ENCODE measurements at places on chromosomes 1 and 21.

- no peak for DNase-seq
Observed at GRCh38 chr1:221457685-221458446, 284.0 kb downstream of the DUSP10 start.

- DNase-seq: no peak
Observed at GRCh38 chr1:17674726-17675500, 80.2 kb upstream of the ACTL8 start.

DNA sequence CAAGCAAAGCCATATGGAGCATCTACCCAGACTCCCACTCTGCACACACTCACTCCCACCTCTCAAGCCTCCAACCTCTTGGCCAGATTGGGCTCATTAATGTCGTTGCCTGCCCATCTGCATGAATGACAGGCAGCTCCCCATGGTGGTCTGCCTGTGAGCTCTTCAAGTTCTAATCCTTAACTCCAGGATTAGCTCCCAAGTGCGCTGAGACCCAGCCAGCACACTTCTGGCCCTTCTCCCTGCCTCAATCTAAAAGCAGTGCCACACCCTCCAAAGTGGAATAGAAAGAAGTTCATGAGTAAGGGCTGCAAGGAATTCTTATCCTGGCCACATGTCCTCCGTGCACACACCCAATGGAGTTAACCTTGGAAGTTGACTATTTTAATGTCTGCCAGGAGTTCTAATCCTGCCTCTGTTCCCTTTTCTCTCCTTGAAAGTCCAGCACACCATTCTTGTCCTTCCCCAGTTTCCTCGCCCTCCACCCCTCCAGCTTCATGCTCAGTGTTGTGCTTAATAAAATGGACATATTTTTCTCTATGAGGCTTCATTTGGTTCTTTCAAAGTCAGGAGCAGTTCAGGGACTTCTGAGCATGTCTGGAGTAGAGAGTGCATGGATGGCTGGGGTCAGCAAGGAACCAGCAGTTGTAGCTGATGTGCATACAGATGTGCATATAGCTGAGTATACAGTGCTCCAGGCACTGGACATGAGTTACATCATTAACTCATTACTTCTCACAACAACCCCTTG, 30.1 kb downstream of the CAMK1G start:
- DNase-seq: no peak

DNA sequence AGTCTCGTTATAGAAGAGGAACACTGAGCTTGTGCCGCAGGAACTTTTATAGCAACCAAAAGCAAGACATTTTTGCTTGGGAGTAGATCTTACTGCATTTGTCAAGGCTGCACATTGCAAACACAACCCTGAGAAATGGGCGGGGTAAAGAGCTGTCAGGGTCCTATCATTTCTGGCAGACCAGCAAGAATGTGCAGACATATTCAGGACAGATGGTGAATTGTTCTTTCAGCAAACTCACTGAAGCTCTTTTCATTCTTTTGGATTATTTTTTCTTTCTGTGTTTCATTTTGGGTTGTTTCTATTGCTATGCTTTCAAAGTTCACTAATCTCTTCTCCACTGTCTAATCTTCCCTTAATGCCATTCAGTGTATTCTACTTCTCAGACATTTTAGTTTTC, 5.1 kb upstream of the ACTN2 start:
- no peak for DNase-seq

- DNase-seq: no peak
Observed at GRCh38 chr21:35266546-35266945, 217.4 kb upstream of the RUNX1 start.

GRCh38 chr1:187883356-187883755, 1054.6 kb downstream of the PLA2G4A start:
- no peak for DNase-seq

DNA sequence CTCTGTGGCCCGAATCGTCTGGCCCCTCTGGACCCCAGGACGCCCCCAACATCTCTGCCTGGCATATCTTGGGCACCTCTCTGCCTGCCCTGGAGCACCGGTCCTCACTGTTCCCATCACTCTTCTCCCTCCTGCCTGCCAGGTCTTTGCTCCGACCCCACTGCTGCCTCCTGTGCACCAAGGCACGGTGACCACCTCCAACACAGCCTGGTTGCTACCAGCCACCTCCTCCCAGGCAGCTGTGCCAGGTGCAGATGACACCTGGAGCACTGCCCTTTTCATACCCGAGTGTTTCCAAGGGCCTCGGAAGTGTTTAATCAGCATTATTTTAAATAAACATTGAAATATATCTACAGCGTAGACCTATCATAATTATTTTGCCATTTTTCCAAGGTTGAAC, 31.3 kb downstream of the PKNOX1 start:
- no peak for DNase-seq

GRCh38 chr1:26360807-26361604, 7.1 kb upstream of the CRYBG2 start:
- no peak for DNase-seq

DNA sequence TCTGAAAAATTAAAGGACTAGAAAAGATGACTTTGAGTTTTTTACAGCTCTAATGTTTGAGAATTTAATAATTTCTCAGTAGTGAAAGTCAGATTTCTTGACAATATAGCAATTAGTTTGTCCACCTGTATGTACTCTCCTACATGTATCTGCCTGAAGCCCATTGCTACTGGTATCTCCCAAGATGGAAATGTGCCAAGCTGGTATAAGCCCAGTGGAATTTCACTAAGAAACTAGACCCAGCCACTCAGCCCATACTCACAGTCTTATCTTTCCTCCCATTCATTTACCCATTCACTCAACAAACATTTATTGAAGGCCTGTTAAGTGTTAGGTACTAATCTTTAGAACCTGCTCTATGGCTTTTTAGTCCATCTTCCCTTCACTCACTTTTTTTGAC, 21.6 kb upstream of the TRIM45 start:
- no peak for DNase-seq

DNA sequence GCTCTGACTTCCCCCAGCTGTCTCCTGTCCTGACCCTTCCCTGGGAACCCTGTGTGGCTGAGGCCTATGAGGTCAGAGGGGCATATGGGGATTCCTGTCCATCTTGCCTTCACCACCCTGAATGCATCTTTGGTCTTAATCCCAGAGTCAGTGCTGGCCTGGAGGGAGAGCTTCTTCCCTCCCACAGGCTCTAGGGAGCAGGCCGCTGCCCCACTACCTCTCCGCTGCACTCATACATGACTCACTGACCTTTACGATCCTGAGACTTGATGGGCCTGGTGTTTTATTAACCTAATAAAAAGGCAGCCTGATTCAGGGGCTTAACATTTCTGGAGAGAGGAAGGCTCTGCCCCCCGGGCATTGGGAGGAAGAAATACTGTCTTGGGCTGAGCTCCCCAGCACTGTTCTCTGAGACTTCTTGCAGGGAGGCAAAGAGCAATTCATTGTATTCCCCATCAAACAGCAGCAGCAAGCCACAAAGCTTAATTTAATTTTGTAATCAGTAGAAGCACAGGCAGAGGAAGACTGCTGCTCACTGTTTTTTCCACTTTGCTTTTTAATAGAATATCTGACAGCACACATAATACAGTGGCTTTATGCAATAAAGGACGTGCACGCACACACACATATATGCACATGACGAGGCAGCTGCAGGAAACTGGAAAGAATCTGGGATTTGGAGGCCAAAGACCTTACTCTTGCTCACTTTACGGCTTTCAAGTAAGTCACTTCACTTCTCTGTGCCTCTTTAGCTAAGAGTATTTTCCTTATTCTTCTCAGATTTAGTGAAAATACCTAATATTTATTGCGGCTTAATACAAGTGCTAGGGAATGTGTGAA, 89.2 kb upstream of the GRIK3 start:
- no peak for DNase-seq

GRCh38 chr1:186865253-186865652, 36.5 kb downstream of the PLA2G4A start:
- no peak for DNase-seq

DNA sequence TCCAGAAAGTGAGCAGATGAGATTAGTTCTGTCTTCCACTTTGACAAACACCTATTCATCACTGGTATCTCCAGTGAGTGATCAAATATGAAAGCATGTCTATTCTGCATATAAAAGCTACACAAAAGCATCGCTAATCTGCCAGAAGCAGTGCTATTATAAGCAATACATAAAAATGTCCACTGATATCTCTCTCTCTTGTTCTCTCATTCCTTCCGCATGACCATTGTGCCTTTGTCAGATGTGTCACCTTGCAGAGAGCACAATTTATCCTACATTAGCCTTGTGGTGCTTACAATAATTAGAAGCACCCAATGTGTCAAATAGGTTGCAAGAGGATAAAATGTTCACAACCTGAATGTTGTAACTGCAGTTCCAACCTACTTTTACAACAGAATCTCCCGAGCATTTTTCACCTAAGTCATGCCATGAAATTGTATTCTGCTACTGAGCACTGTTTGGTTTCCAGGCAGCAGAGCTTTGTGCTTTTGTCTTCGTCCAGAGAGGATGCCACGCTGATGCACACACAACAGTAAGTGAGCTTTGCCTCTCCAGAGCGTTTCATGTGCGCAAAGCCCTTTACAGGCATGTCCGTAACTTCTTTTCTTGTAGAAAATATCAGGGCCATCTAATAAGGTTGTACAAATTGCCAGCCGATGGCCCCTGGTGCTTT, 198.7 kb upstream of the PLD5 start:
- no peak for DNase-seq

- DNase-seq: peak; percentile 96
Observed at GRCh38 chr1:205939690-205940330, 3.4 kb downstream of the SLC26A9 start.

DNA sequence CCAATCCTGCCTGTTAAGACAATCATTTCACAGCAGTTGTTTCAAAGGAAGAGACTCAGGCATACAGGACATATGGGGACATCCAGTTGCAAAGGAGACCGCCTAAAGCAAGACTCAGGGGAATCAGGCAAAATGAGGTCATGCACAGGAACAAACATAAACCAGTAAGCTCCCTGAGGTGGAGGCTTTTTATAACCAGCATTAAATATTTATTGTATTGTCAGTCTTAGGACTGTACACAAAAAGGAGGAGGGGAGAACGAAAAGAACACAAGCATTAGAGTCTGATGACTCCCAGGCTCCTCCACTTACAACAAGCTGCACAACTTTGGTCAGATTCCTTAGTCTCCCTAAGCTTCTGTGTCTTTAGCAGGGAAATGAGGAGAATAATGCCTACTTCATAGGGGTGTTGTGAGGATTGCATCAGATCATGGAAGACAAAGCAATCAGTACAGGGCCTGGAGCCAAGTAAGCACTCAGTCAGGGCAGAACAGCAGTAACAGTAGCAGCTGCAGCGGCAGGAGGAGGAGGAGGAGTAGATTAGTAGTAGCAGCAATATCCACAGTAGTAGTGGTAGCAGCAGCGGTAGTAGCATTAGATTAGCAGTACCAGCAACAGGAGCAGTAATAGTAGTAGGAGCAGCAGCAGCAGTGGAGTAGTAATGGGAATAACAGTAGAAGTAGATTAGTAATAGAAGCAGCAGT, 54.2 kb upstream of the SPATA6 start:
- DNase-seq: no peak

DNA sequence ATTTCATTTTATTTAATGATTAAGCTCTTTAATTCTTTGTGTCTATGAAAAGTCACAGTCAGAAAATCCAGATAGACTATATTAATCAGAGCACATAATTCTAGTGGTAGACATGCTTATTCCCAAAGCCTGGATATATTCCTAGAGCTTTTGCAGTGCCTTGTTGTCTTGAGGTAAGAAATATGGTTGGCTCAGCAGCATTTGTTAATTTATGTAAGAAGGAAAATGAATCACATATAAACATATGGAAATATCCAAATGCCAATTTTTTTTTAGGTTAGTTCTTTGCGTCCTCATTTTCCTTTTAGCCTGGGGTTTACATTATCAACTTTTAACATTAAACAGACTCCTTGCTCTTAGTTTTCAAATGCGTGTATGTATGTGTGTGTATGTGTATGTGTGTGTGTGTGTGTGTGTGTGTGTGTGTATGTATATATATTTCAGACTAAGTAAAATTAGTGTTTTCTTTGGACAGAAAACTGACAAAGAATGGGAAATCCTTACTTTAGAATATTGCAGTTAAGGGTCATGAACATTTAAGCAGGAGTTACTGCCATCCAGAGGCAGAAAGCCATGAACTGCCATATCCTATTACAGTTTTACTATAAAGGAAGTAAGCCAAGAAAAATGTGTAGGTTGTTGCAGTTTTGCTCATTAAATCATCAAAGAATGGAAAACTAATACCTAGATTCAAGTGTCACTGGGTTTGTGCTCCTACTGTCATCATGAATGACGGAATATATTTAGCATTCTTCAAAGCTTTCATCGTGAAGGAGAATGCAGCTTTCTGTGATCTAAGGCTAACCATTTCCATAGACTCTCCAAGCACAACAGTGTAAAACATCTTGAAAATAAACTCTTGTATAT, 477.1 kb upstream of the NR5A2 start:
- DNase-seq: no peak

DNA sequence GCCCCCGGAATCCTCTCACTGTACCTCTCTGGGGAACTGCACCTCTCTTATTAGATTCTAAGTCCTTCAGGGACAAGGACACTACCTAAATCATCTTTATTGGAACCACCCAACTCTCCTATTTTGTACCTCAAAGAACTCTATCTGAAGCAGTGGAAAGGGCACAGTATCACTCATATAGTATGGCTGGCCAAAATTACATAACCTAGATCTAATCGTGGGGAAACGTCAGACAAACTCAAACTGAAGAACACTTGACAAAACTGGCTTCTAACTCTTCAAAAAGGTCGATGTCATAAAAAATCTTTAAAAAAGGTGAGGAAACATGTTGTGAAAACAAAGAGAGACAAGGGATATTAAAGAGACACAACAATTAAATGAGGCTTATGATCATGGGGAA, 210.0 kb downstream of the SLC45A1 start:
- no peak for DNase-seq

DNA sequence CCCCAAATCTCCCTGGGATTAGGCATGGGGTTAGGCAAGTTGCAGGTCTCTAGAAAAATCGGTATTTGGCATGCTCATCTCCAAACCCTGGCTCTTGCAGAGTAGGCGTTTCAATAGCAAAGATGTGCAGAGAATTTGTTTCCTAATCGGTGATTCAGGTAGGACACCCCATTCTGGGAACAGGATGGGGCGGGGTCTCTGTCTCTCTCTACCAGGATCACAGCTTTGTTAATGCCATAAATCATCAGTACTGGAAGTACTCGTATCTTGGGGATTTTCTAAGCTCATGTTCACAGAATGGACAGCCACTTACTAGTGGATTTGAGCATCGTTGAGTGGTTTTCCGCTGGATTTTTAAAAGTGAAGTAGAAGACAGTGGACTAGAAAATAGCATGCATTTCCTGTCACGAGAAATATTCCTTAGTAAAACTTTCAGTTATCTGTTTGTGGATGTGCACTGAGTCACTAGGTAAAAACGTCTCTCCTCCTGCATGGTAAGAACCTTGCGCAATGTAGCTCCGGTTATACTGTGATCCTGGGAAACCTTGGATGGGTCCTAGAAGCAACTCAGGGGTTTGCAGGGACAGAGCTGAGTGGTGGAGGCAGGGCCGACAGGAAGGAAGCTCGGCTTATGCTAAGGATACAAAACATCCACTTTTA, 5.1 kb downstream of the TMEM51 start:
- no peak for DNase-seq
